Activated CD4-positive, CD25-positive, alpha-beta regulatory T cell treated with anti-CD3 and anti-CD28 coated beads, Interleukin-2, amount 50 U/mL, for 24 hours (primary cell): ENCODE measurements at places on chromosomes 5 and 9.

DNA sequence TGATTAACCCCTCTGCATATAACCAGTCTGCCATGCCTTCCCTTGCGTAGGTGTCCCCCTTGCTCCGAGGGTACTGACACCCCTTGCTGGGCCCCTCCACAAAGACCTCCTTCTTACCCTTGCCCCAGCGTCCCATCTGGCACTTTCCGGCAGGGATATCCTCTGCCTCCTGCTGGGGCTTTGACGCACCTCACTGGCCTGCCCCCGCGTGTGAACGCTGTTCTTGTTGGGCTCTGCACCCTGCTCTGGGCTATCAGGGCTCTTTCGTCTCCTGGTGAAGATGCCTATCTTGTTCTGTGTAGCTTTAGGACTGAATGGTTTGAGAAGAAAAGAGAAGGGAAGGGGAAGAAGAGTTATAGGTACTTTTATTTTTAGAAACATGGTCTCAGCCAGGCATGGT lies 53.0 kb downstream of the SUB1 start:
- no peak for ATAC-seq

- ATAC-seq, result no peak
These were observed 84.6 kb upstream of the RASEF start for GRCh38 chr9:83147315-83148149.

DNA sequence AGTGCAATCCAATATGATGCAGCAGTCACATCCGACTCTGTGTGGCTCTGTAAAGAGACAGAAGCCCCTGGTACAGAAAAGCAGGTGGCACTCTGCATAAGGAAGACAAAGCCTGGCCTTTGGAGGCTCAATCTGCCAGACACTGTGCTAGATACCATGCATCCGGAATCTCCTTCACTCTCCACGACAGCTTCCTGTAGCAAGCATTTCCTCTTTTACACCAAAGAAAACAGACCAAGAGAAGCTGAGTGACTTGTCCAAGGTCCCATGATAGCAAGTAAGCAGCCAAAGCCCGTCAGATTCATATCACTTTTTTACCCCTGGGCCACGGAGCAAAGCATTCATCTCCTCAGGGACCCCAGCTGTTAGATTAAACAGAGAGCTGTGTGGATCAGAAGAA lies 64.2 kb upstream of the SMIM23 start:
- no peak for ATAC-seq

- no peak for ATAC-seq
These were observed 199.4 kb upstream of the NFIL3 start for GRCh38 chr9:91623004-91623403.

DNA sequence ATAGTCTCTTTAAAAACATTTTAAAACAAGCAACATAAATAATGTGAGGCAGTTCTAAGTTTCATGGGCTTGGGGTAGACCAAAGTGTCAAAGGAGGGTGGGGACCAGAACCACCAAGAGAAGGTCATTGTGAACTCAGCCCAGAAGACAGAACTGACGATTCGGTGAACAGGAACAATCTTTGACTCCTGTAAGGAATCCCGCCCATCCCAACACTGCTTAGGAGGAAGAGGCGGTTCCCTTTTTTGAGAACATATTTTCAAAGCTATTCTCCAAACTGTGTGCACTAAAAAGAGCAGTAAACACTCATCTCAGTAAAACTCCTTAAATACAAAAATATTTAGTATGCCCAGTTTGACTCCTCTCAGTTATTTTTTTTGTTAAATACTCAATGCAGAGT lies 176.5 kb upstream of the TLE4 start:
- ATAC-seq, result no peak

DNA sequence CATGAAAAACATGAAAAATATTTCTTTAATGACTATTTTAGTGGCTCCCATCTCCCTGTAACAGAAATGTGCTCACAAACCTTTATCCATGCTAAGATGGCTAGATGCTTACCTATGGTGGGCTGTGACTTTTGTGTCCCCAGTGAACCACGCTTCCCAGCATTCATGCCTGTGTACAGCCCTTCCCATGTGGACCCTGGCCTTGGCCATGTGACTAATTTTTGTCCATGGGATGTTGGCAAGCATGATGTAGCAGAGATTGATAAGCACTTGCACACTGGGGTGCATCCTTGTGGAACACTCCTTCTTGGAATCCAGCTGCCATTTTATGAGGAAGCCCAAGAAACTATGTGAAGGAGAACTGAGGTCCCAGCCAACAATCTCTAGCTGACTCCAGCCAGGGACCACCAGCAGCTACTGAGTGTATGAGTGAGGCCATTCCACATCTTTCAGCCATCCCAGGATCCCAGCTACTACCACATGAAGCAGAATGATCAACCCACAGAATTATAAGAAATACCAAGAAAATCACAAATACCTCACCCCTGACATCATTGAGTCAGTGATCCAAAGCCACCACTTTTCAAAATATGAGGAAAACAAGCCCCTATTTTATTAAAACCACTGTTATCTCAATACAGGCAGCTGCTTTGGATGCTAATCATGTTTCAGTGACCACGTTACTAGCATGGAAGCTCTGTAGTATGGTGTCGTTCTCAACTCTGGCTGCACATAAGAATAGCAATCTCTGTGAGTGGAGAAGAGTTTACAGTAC lies 16.1 kb upstream of the RAI14 start:
- ATAC-seq, result no peak

DNA sequence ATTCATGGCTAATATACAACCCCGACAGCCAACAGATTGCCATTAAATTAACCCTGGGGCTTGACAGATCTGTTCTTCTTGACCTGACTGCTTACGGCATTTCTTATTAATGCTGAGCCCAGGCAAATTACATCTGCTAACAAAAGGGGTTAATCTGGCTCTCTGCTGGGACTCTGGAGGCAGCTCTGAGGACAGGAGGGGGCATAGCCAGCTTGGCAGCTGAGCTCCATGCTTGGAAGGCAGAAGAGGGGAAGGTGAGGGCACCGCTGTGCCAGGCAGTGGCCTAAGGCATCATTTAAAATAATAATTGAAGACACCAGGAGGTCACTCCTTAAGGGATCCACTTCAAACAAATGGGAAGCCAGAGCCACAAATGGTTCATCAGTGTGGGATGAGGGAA lies 126.0 kb upstream of the GPR151 start:
- ATAC-seq, result no peak
